ENCODE measurements at places on chromosomes 1 and 21.

- DNase-seq = no peak
Measured at GRCh38 chr1:168473126-168473525, 70.7 kb downstream of the XCL2 start.

- DNase-seq = no peak
Measured at GRCh38 chr1:179206812-179207211, 22.7 kb downstream of the ABL2 start.

GRCh38 chr1:77541162-77541545 lies 141.3 kb downstream of the ZZZ3 start:
- DNase-seq = no peak

DNA sequence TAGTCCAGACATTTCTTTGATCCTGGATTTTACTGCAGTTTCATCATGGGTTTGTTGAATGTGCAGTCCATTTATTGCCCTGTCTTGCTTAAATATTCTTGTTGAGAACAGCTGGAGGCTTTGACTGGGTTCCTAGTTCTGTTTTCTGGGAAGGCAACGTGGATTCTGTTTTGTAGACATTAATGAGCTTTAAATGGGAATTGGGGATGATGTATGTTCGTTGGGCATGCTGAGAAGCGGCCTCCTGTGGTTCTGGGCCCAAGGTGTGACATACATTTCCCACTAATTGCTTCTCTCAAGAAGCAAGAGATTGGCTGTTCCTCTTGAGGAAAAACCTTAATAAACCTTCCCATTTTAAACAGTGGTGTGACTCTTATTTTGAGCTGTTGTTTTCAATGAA lies 22.9 kb downstream of the INKA2 start:
- no peak for DNase-seq

DNA sequence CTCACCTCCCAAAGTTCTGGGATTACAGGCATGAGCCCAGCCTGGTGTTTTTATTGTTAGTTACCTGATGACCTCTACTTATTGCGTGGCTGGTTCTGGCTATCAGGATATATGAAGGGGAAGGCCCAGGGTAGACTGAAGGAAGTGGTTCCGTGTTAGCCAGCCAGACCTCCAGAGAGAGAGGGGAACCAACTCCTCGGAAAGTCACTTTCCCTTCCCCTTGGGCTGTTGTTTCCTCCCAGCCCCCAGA lies 2.5 kb upstream of the RCSD1 start:
- no peak for DNase-seq

DNA sequence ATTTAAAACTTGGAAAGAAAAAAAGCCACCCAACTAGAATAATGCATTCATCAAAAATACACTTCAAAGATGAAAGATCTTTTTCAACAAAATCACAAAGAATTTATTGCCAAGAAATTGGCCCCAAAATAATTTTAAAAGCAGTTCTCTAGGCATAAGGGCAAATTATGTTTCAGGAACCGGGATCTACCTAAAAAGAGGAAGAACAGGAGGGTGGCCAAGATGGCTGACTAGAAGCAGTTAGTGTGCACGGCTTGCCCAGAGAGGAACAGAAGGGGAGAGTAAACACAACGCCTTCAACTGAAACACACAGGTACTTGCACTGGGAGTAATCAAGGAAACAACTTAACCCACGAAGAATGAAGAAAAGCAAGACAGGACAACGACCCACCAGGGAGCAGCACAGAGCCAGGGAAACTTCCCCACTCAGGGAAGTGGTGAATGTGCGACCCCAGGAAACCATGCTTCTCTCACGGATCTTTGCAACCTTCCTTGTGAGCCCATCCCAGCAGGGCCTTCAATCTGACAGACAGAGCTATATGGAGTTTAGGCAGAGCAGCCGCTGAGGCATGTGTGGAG lies 46.1 kb downstream of the ACKR1 start:
- DNase-seq = no peak

- no peak for DNase-seq
Measured at GRCh38 chr1:85453640-85454194, 11.2 kb downstream of the DDAH1 start.

DNA sequence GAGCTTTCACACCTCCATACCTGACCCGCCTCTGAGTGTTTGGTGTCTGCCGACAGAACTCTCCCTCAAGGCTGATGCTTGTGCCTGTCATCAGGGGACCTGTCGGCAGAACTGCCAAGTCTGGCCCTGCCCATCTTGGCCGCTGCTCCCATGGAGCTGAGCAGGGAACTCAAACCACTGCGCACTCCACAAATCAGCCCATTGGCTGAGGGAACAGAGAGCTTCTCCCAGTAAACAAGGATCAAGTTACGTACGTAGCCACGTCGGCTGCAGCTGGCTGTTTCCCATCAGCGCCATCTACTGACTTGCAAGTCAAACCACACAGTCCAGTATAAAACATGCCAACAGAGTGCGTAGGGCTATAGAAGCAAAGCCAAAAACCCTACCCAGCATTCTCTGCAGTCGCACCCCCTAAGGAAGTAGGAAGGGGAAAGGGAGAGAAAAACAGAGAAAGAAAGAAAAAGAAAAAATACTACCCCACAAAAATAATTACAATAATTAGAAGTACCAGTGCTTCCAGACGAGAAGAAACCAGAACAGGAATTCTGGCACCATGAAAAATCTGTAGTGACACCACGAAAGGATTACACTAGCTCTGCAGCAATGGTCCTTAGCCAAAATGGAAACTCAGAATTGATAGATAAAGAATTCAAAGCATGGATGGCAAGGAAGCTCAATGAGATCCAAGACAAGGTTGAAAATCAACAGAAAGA lies 13.1 kb downstream of the KRTAP13-1 start:
- DNase-seq = no peak

DNA sequence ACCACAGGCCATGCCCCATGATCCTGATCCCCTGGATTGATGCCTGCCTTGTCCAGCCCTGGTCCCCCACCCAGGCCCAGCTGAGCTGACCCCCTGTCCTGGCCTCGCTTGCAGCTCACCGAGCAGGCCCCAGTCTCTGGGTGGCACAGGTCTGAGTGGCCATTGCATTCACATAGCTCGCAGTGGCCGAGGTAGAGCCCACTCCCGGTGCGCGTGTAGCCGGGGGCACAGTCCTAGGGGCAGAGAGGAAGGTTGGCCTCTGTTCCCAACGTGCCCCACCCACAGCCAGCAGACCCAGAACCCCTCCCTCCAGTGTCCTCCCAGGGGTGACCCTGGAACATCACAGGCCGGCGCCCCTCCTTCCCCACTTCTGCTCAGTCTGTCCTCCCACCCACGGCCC lies 51.9 kb downstream of the LDLRAD2 start:
- DNase-seq = no peak

DNA sequence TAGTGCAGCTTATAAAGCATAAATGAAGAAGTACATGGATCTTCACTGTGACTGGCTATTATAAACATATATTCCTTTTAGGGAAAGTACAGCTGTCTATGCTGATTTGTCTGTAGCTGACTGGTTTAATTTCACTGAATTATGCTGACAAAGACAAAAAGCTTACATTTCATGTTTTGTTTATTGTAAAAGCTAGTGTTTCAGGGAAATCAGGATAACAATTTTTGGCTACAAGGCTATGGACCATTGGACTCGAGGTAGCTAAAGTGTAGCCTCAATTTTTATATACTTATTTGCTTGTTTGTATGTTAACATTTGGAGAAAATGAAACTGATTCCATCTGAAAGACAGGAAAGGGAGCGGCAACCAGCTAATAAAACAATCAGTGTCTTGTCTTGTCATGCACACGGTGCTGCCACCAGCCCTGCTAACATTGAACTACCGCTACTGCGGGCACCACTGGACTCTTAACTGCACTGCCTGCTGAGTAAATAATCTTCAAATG lies 480.2 kb downstream of the COL11A1 start:
- DNase-seq = no peak

DNA sequence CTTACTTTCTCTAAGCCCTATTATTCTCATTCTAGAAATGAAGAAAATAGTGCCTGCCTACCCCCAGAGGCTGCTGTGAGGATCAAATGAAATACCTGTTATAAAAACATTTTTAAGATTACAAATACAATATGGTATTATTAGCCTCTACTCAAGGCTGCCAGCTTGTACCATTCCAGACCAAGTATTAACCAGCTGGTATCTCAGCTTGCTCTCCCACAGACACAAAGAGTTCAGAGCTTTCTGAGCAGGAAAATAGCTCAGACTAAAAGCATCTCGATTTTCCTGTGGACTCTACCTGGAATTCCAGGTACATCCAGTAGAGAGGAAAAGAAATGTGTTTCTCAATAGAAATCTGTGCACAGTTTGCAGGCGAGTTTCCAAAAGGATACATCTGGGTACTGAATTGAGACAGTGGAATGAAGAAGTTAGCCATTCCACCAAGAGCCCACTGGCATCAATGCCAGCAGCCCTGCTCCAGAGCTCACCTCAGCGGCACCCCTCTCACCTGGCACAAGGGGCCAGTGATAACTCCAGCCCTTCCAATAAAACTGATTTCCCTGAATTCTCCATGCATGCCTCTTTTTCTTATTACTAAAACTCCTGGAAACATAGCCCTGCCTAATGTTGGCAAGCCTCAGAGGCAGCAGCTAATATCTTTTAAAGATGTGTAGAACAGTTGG lies 31.0 kb downstream of the TGFBR3 start:
- DNase-seq = no peak

DNA sequence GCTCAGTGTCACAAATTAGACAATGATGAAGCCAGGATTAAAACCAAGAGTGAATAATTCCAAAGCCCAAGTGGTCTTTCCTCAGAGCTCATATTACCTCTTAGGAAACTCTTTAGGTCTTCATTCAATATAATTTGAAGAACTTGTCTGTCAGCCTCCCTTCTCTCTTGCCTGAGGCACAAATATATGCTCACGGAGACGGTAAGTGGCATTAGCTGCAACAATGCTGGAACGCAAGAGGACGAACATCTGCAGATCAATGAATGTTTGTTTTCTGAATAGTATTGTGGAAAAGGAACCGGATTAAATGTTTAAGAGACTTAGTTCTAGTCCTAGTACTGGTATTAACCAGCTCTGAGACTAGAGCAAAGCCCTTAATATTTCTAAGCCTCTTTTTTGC lies 39.7 kb upstream of the LYST start:
- DNase-seq = no peak

DNA sequence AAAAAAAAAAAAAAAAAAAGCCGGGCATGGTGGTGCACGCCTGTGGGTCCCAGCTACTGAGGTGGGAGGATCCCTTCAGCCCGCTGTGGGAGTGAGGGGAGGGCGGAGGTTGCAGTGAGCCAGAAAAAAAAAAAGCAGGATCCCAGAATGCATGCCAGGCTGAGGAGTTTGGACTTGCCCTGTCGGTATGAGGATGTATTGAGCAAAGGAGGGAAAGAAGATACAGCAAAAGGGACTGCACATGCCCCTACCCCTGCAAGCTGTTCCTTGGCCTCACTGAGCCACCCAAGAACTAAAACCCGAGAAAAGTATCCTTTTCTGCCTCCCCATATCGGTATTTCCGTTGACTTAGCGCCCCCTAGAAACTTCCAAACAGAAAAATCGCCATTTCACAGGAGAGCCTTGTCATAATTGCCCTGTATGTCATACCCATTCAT lies 1.3 kb upstream of the GPATCH4 start:
- no peak for DNase-seq

GRCh38 chr1:29309075-29309474 lies 72.8 kb downstream of the PTPRU start:
- no peak for DNase-seq

DNA sequence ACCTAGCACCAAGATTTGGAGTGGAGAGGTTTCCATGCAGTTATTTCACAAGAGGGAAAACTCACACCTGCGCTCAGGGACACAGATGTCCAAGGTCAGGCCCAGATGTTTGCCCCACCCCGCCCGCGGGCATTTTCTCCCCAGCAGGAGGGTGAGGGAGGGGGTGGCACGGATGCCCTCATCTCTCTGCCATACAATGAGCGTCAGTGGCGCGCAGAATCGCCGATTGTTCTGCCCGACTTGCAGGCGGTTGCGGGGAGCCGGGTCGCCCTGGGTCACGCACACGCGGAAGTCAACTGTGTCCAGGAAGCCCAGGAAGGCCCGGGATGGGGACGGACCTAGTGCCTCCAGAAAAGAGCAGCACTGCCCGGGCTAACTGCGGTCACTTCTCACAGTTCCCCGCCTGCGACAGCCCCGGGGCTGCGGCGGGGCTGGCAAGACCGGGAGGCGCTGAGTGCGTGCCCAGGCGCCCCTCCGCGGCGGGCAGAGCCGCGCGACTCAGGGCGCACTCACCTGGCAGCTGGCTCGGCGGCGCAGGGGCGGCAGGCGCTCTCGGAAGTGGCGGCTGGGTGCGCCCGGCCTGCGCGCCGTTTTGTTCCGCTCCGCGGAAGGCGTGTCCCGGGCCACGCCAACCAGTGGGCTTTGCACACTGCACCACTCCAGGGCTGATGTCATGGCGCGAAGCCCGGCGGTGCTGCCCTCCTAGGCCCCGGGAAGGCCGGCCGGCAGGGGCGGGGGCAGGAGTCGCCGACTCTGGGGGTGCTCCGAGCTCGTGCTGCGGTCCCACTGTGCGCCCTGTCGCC lies at the start of gene CSRP1:
TSS of gene CSRP1 (minus strand) at position 567 of the 803 bp plus-strand sequence. CDS start 10,820 bp downstream, outside the sequence.
- DNase-seq = peak; percentile 77

DNA sequence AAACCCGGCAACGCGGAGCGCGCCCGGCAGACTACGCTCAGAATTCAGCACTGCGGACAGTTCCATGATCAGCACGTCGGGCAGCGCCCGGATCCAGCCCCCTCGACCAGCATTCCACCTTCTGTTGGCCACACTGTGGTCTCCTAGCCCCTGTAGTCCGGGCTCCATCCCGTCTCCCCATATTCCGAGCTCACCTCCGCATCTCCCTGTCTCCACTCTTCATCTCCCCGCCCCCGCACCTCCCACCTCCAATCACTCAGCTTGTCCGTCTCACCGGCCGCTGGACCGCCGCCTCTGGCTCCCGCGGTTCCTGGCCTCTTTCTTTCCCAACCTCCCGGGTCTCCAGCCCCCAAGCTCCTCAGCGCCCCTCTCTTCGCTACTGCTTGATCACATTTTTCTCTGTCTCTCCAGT lies 500 bp downstream of the EPHA10 start:
- peak; percentile 40 for DNase-seq

DNA sequence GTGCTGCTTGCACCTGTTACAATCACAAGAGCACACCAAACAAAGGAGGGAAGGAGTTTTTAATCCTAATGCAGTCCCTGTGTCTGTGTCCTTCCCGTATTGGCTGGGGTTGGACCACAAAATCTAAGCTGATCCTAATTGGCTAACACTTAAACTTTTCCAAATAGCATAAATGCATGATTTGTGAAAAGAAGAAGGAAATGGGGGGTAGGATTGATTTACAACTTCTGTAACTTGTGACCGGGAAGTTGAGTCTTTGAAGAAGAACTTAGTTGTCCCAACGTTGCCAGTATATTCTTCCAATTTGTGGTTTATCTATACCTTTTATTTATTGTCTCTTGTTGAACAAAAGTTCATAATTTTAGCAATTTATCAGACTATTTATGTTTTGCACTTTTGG lies 11.8 kb upstream of the IPP start:
- no peak for DNase-seq

- DNase-seq = no peak
Measured at GRCh38 chr1:42797979-42798378, 13.2 kb downstream of the TMEM269 start.

DNA sequence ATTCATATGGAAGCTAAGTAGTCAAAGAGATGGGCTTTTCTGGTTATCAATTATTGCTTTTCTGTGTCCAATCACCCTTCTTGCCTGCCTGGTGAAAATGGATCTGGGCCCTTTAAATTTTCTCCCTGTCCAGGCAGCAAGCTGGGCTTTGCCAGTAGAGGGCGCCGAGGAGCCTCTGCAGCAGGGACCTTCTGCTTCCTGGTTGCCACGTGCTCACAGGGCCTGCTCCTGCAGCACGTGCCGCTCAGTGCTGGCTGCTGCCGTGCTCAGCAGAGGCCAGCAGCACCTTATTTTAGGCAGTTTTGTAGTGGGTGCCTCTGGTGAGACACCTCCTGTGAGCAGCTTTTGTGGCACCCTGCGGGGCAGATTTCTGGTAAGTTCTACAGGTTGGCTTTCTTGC lies 4.0 kb downstream of the ACTL8 start:
- DNase-seq = peak; percentile 4

- DNase-seq = no peak
Measured at GRCh38 chr1:184929711-184930202, 44.6 kb downstream of the NIBAN1 start.

Data from stimulated activated CD8-positive, alpha-beta memory T cell treated with anti-CD3 and anti-CD28 coated beads, Interleukin-2, amount 100 ng/mL, for 48 hours (primary cell).